ENCODE measurements at places on chromosomes 5 and 9.

- no peak for DNase-seq
Measured at GRCh38 chr9:134557331-134557730, 84.3 kb upstream of the COL5A1 start.

- DNase-seq, result no peak
Measured at GRCh38 chr5:58958701-58959100, 375.8 kb downstream of the RAB3C start.

GRCh38 chr5:60335913-60336312 is 364.1 kb downstream of the DEPDC1B start:
- no peak for DNase-seq

DNA sequence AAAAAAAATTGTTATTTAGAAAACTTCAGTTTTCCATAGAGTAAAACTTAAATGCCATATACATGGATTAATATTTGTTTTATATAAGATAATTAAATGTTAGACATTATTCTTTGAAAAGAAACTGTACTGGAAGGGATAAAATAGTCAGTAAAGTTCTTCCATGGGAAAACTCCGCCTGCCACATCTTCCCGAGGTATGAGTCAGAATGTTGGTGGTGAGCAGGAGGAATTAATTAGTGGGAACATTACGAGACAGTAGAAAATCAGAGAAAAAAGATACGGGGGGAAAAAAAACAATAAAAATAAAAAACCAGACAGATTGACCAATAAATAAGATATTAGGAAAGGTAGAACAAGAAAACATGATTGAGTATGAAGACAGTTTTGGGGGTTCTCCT is 930.3 kb upstream of the C9orf72 start:
- peak; percentile 37 for DNase-seq

DNA sequence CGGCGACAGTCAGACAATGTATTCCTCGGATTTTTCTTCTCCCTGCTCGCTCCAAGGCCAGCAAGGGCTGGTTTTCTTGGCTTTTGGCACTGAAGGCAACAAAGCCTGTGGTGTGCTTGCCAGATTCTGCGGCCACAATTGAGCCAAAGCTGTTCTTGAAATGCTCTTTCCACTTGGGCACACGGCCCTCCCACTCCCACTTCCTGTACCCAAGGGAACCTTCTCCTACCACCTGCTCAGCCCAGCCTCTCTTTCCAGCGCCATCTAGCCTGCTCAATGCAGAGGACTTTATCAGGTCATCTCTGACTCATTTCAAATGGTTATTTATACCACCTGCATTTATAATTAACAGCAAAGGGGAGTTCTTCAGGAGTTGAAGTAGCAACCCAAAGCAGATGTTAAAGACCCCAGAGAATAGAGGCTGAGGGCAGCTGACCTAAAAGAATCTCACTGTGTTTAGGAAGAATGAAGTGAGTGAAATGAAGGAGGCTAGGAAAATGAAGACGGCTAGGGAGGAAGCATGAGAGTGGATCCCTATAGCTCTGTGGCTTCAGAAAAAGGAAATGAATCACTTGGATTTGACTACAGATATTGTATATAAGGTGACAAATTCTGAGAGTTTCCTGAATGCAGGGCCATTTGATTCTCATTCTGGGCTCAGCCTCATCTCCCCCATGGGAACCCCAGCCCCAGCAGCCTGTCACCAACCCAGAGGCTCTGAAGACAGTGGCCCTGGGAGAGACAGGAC is 439.0 kb downstream of the ENC1 start:
- peak; percentile 39 for DNase-seq

DNA sequence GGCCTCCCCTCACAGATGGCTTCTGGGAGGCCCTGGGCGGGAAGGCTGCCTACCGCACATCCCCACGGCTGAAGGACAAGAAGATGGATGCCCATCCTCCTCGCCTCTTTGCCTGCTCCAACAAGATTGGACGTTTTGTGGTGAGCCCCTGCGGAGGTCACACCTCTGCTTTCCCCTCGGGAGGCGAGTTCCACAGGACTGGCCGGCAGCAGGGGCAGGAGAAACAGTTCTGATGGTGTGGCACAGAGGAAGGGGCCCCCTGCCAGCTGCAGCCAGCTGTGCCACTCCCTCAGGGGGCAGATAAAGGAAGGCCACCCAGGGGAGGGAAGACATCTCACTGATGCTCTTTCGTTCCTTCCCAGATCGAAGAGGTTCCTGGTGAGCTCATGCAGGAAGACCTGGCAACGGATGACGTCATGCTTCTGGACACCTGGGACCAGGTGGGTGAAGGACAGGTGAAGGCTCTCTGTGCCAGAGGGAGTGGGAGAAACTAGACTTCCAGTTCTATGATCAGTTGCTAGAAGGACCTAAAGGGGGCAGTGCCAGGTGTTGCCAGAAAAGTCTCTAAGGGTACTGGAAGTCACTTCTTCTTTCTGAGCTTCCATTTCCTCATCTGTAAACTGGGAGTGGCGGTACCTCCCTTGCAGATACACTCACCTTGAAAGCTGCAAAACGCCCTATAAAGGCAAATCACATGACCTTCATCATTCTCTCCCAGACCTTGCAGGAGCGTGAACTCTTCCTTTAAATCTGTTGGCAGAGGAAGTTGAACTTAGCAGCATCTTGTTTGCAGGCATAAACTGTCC is 41.0 kb downstream of the STOM start:
- DNase-seq, result no peak

- DNase-seq, result no peak
Measured at GRCh38 chr5:93576994-93577853, 3.8 kb downstream of the NR2F1-AS1 start.

DNA sequence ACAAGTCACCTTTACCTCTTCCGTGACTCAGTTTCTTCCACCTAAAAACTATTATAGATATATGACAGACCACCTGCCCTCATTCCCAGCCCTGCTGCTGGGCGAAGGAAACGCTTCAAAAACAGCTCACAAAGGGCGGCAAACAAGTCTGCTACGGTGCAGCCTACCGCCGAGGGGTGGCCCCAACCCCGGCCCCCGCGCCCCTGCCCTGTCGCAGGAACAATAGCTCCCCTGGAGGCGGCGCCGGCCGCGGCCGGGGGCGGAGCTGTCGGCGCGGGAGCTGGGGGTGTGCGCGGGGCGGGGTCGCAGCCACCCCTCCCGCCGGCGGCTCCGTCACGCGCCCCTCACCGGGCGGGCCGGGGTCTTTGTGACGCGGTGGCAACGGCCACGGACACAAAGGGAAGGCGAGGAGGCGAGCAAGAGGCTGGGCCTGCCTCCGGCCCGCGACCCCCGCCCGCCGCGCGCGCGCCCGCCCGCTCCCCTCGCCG is at the start of gene TMEFF1:
TSS of gene TMEFF1 (plus strand) at position 362 of the 488 bp plus-strand sequence. CDS start 396 bp downstream, outside the sequence.
- DNase-seq, result peak; percentile 47

DNA sequence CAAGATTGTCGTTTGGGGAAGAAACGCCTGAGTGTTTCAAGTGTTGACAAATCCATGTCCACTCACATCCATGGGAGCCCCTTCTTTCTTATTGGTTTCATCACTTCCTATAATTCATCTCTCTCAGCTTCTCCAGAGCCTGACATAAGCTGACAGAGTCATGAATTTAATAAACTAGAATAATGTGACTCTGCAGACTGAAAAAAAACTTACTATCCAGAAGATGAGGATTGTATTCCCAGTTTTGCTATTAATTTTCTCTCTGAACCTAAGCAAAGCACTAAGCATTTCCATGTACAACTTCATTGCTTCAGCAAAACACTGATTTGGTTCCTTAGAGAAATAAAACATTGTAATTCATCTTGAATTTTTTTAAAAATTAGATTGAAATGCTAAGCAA is 691.8 kb downstream of the MTRR start:
- peak; percentile 8 for DNase-seq

DNA sequence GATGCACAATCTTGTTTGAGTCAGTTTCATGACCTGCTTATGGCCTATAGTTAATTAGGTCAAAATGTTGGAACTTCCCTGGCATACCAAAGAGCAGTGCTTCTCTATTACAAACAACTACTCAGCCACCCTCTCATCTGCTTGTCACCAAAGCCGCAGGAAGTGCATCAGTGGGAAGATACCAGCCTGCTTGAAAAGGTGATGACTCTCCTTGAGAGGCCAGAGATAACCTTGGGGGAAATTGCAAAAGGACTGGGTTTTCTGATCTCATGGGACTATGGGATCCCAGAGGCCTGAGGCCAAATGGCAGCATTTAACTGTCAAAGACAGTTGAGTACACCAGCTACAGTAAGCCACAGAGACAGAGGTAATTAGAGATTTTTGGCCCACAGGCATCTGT is 69.9 kb downstream of the C9orf57 start:
- DNase-seq, result no peak

DNA sequence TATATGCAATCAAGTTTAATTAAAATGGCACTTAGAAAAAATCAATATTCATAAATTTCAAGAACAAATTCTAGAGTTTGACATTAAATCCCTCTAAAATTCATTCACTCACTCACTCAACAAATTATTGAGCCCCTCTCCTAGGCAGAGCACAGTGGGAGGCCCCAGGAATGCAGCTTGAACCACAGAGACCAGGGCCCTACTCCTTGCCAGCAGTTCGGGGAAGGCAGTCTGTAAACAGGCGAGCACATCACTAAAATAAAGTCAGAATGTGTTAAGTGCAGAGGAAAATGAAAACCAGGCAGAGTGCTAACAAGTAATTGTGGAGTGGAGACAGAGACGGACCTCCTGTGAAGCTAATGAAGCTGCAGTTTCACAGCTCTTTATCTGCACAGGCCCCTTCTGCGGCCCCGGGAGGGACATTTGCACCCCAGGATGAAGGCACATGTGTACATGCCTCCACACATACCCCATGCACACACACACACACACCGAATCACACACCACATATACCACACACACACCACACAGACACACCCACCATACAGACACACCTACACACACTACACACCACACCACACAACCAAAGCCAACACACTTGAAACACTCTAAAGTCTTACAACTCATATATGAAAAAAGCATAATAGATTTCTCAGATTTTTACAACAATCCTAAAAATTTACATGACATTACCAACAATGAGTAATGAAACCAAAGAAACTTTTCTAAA is 40.5 kb downstream of the BHMT start:
- peak; percentile 36 for DNase-seq

GRCh38 chr5:10660135-10660534 is 96.3 kb downstream of the ANKRD33B start:
- no peak for DNase-seq

GRCh38 chr5:91867799-91868198 is 484.7 kb upstream of the ARRDC3 start:
- DNase-seq, result no peak

DNA sequence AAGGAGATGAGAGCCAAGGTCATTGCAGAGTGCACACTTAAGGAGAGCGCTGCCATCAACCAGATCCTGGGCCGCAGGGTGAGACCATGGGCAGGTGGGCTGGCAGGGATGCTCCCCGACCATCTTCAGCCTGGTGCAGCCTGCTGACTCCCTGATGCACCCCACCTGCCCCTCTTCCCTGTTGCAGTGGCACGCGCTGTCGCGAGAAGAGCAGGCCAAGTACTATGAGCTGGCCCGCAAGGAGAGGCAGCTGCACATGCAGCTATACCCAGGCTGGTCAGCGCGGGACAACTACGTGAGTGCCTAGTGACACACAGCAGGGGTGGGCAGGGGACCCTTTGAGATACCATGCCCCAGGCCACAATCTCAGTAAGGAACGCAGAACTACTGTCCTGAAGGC is 28.3 kb downstream of the TCF7 start:
- no peak for DNase-seq

DNA sequence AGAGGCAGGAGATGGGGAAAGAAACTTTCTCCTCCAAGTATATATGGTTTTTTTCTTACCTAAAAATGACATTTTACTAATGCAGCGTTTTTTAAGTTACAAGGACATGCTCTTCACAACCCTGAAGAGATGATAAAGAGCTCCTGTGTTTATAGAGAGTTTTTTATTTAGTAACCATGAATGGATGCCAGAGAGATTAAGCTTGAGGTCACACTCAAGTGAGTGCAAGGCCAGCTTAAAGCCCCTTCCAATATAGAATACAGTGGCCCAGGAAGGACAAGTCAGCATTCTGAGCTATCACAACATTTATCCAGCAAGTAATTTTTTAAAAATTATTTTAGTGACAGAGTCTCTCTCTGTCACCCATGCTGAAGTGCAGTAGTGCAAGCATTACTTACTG is 6.7 kb upstream of the HAVCR2 start:
- no peak for DNase-seq

DNA sequence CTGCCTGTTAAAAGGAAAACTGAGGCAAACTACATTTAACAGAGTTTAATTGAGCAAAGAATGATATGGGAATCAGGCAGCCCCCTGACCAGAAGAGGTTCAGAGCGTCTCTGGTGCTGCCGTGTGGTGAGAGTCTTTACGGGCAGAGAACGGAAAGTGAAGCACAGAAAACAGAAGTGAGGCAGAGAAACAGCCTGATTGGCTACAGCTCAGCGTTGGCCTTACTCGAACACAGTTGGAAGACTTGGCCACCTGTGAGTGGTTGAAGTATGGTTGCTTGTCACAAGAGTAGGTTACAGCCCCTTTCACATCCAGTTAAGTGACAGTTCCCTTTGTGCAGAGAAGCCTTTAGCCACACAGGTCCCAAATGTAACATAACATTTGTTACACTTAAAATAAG is 16.9 kb upstream of the FBP1 start:
- no peak for DNase-seq

DNA sequence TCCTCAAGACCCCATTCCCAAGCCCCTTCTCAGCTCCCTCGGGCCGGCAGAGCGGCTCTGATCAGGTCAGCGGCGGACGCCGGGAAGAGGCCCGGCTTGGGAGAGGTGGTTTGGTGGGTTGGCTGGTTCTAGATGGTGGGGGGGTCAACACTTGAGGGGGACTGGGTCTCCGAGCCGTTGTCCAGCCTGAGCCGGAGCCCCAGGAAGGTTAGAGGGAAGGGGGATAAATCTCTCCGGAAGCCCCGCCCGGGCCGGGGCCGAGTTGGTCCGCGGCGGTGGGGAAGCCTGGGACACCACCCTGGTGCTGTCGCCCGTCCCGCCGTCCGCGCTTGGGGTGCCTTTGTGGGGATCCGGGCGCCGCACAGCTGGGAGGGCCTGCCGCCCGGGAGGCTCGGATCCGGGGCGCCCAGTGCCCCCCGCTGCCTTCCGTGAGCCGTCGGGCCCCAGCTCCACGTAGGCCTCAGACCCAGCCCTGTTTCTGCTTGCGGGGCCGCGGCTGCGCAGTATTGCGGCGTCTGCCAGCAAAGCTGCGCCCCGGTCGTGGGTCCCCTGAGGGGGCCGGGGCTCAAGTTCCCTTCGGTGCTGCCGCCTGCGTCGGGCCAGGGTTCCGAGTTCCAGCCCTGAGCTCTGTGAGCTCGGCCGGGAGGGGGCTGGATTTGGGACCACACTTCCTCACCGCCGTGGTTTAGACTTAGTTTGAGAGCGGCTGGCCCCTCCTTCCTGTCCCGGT is 542 bp upstream of the TRIM52 start:
- DNase-seq, result peak; percentile 73

- DNase-seq, result no peak
Measured at GRCh38 chr9:90770182-90770738, 31.4 kb upstream of the SYK start.

Data from fibroblast of skin of abdomen (primary cell).